ENCODE measurements at places on chromosomes 16 and 17.

DNA sequence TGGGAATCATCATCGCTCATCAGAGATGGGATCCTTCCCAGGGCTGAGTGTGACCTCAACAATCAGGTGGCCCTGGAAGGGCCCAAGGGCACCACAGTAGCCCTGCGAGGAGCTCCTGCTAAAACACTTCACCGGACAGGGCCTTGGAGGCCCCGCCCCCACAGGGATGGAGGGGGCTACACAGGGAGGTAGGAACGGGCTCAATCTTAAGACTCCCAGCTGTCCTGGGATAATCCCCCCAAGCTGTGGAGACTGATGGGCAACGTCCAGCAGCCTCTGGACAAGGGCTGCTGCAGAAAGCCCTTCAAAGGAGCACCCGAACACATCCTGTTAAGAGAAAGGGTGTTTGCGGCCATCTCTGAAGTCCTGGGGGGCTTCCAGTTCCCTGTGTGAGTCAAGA is 60.4 kb downstream of the ZNF423 start:
- no peak for DNase-seq

- no peak for DNase-seq
Measured at GRCh38 chr16:60203525-60204124, 1469.5 kb upstream of the GOT2 start.

- DNase-seq: no peak
Measured at GRCh38 chr17:43924558-43924957, 17.2 kb upstream of the MPP2 start.

- no peak for DNase-seq
Measured at GRCh38 chr16:9139965-9140364, 48.5 kb downstream of the HAPSTR1 start.
